ELF-1 (cell line): ENCODE measurements at places on chromosomes 16 and 17.

- no peak for DNase-seq
Measured at GRCh38 chr17:2235792-2236366, 67.7 kb downstream of the SMG6 start.

GRCh38 chr16:75379911-75380847 lies 53.1 kb downstream of the CFDP1 start:
- no peak for DNase-seq

GRCh38 chr16:23435500-23435899 lies 17.5 kb downstream of the COG7 start:
- DNase-seq = peak; percentile 83

DNA sequence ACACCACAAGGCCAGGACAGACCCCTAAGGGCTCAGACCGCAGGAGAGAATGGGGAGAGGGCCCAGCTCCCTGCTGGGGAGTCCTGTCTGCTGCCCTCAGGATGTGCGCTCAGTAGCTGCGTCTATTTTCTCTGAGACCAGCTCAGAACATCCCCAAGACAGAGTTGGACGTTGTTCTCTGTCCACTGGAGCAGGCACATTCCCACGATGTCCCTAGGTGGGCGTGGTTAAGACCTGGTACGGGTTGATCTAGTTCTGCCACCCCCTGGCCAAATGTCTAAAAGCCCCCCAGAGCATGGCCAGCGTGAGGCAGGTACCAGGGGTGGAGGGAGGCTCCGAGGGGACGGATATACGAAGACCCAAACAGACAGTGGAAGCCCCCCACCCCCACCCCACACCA lies 842 bp upstream of the CALB2 start:
- peak; percentile 36 for DNase-seq

DNA sequence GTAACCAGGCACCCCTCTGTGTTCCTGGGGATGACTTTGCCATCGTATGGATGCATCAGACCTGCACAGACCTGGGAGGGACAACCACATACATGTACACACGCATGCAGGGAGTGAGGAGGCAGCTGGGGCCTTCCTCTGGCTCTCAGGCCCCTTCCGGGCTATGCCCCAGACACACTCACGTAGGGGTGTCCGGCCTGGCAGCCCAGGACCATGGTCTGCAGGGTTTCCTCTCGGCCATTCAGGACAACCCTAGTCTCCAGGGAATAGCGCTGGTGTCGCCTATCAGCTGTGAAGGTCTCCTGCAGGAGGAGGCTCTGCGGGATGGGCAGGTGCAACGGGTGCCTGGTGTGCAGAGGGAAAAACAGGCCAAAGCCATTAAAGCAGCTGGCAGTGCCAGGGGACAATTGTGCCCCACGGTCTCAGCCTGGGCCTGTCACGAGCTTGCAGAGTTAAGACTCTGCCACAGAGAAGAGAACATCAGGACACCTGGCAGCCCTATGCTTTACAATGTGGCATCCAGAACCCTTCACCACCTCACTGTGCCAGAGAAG lies 101.4 kb downstream of the RMI2 start:
- DNase-seq = no peak

- DNase-seq = peak; percentile 76
Measured at GRCh38 chr16:49556606-49557446, 183.2 kb downstream of the C16orf78 start.

DNA sequence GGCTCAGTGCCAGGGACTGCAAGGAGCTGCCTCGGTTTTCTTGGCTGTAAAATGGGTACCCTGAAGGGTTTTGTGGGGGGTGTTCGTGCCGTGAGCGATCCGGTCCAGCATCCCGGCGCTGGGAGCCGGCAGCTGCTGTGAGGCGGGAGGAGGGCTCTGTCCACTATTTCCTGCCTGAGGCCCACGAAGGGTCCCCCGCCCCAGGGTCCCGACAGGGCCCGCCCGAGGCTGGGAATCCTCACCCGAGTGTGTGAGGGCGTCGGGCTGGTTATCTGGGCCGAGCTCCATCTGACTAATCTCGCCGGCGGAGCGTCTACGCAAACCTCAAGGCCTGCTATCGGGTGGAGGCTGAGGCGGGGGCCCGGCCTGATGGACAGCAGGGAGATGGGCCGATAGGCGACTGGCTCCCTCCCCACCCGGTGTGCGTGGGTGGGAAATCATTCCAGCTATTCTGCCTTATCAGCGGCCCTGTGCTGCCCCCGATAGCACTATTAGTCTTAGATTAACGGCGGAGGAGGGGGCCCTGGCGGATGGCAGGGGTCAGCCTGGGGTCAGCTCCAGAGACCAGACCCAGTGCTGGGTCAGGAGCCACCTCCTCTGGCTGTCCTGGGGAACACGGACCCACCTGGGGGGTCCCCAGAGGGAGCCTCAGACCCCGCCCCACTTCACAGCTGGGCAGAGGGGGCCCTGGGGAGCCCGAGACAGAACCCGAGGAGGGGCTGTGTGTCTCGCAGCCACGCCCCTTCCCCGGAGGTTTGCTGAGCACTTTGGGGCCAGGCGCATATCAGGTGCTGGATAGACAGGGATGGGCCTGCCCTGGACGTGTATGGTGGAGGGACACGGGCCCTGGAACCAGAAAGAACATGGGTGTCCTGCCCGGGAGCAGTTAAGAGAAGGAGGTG lies 44.7 kb downstream of the ZFPM1 start:
- peak; percentile 81 for DNase-seq

- DNase-seq = no peak
Measured at GRCh38 chr17:13420878-13421277, 180.9 kb downstream of the HS3ST3A1 start.

- no peak for DNase-seq
Measured at GRCh38 chr17:19461681-19462080, 50.6 kb downstream of the RNF112 start.
